Uterine smooth muscle cell (primary cell): ENCODE measurements at places on chromosomes 12 and 14. TPM values are rescaled to one million over a fixed set of nuclear protein-coding genes. Genes with fewer than 3 reads are reported as not detected.

AMN gene
- 0.22 and 0.50 TPM in 2 replicates for total RNA-seq

R3HDM2 gene
- total RNA-seq: 12.4 and 13.6 TPM in 2 replicates

IL25 gene
- total RNA-seq: not detected in 2 replicates

RPGRIP1 gene
- under 0.01 TPM in 1 of 2 replicates, not detected in the other for total RNA-seq

BEGAIN gene
- total RNA-seq: 0.87 and 1.9 TPM in 2 replicates

CCDC60 gene
- total RNA-seq: not detected in 2 replicates

SLC16A7 gene
- total RNA-seq: 50.0 and 54.8 TPM in 2 replicates

PUS7L gene
- total RNA-seq: 24.9 and 38.8 TPM in 2 replicates

PRR4 gene
- total RNA-seq: 1.1 and 1.4 TPM in 2 replicates

SSTR1 gene
- total RNA-seq: 6.8 and 22.0 TPM in 2 replicates

CYP27B1 gene
- total RNA-seq: under 0.01 and 0.55 TPM in 2 replicates

TGM1 gene
- 0.25 and 0.55 TPM in 2 replicates for total RNA-seq

NANOG gene
- total RNA-seq: not detected in 2 replicates

TSPAN8 gene
- 0.25 TPM in 1 of 2 replicates, not detected in the other for total RNA-seq

GDF3 gene
- total RNA-seq: not detected in 2 replicates

CFAP54 gene
- total RNA-seq: 2.4 and 5.4 TPM in 2 replicates

NABP2 gene
- total RNA-seq: 19.0 and 34.4 TPM in 2 replicates

ADAMTS20 gene
- total RNA-seq: not detected in 2 replicates

NID2 gene
- 84.8 and 133 TPM in 2 replicates for total RNA-seq

PPP1R36 gene
- total RNA-seq: 0.11 and 0.25 TPM in 2 replicates

TMEM119 gene
- total RNA-seq: 61.6 and 95.1 TPM in 2 replicates

KIF5A gene
- 0.44 and 0.50 TPM in 2 replicates for total RNA-seq

KLRC4 gene
- not detected in 2 replicates for total RNA-seq

HOXC12 gene
- not detected in 2 replicates for total RNA-seq

CD9 gene
- 424 and 616 TPM in 2 replicates for total RNA-seq

OR4K5 gene
- not detected in 2 replicates for total RNA-seq

CLEC12A gene
- total RNA-seq: not detected in 2 replicates

PCNX4 gene
- total RNA-seq: 129 and 165 TPM in 2 replicates

SDR9C7 gene
- total RNA-seq: not detected in 2 replicates

GNB3 gene
- total RNA-seq: 2.9 and 3.7 TPM in 2 replicates

MAP3K9 gene
- 1.4 and 3.5 TPM in 2 replicates for total RNA-seq

C12orf75 gene
- total RNA-seq: 239 and 337 TPM in 2 replicates

RTL1 gene
- total RNA-seq: under 0.01 TPM in 2 replicates

CNTN1 gene
- 16.2 and 30.8 TPM in 2 replicates for total RNA-seq

C12orf54 gene
- not detected in 2 replicates for total RNA-seq

OTX2 gene
- total RNA-seq: not detected in 2 replicates

GAS2L3 gene
- total RNA-seq: 44.6 and 87.9 TPM in 2 replicates

AQP6 gene
- total RNA-seq: 0.12 TPM in 1 of 2 replicates, not detected in the other

PLEKHD1 gene
- under 0.01 TPM in 2 replicates for total RNA-seq

NELL2 gene
- 0.55 TPM in 1 of 2 replicates, not detected in the other for total RNA-seq

TPPP2 gene
- total RNA-seq: not detected in 2 replicates

SLC8A3 gene
- total RNA-seq: 0.11 and 0.12 TPM in 2 replicates

EPS8 gene
- 141 and 156 TPM in 2 replicates for total RNA-seq

LTBR gene
- 31.2 and 56.7 TPM in 2 replicates for total RNA-seq

TAS2R19 gene
- 7.9 and 10.8 TPM in 2 replicates for total RNA-seq

SAMD15 gene
- total RNA-seq: 2.2 and 3.0 TPM in 2 replicates

ETFRF1 gene
- 15.8 and 18.7 TPM in 2 replicates for total RNA-seq

KRT8 gene
- 7.7 and 9.7 TPM in 2 replicates for total RNA-seq

ANO4 gene
- 5.9 and 7.4 TPM in 2 replicates for total RNA-seq

TAS2R7 gene
- total RNA-seq: not detected in 2 replicates

BDKRB1 gene
- 8.2 and 19.8 TPM in 2 replicates for total RNA-seq

SLC25A21 gene
- total RNA-seq: 2.9 and 17.3 TPM in 2 replicates

CNPY2 gene
- total RNA-seq: 87.5 and 89.6 TPM in 2 replicates

POTEG gene
- not detected in 2 replicates for total RNA-seq

AKAP3 gene
- 1.1 and 3.1 TPM in 2 replicates for total RNA-seq

TROAP gene
- 9.4 and 19.1 TPM in 2 replicates for total RNA-seq

KRT72 gene
- not detected in 2 replicates for total RNA-seq
